ENCODE measurements at places on chromosomes 4 and X.
A peak's percentile ranks its signal among the peaks of the same experiment; 100 is the strongest.

DNA sequence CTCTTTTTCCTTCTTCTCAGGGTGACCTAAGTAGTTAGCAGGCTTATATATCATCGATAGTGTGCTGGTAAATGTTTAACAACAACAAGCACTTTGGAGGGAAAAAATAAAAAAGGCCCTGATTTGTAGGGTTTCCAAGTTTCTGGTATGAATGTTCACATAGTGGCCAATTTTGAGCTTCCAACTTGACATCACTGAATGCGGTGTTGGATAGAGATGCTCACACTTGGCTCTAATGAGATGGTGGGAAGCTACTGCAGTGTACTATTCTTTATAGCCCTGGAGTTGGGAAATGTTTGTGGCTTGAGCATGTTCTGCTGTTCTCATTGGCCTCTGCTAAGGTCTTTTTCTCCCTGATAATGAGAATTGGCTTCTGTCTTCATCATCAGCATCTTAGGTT, 875.3 kb downstream of the PCDH7 start:
- no peak for DNase-seq

DNA sequence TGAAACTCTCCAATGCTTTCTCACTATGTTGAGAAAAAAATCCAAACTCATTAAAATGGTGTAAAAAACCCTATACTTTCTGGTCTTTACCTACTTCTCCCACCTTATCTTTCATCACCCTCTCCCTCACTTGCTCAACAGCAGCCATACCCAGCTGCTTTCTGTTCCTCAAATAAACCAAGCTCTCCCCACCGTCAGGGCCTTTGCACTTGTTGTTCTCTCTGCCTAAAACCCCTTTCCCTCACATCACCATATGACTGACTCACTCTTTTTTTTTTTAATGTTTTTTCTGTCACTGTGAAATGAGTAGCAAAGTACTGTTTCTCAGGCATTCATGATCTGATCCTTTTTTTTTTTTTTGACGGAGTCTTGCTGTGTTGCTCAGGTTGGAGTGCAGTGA, 122.3 kb upstream of the TMEM164 start:
- no peak for DNase-seq

GRCh38 chrX:17535229-17535628, 160.2 kb downstream of the NHS start:
- DNase-seq = peak; percentile 29

- no peak for DNase-seq
These were observed 605.9 kb upstream of the DIPK2B start for GRCh38 chrX:45806410-45807121.

GRCh38 chr4:69731847-69732246, 28.6 kb downstream of the SULT1B1 start:
- DNase-seq = no peak

GRCh38 chr4:164428561-164428960, 325.4 kb upstream of the SMIM31 start:
- no peak for DNase-seq

DNA sequence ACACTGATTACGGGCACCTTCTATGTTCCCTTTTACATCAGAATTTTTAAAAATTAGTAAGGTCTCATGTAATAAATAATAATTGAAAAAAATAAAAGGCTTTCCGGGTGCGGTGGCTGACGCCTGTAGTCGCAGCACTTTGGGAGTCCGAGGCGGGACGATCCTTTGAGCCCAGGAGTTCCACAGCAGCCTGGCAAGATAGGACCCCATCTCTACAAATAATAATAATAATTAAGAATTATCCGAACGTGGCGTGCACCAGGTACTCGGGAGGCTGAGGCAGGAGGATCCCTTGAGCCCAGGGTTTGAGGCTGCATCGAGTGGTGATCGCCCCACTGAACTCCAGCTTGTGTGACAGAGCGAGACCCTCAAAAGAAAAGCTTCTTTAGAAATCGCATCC, 771 bp upstream of the LAMTOR3 start:
- DNase-seq = no peak

DNA sequence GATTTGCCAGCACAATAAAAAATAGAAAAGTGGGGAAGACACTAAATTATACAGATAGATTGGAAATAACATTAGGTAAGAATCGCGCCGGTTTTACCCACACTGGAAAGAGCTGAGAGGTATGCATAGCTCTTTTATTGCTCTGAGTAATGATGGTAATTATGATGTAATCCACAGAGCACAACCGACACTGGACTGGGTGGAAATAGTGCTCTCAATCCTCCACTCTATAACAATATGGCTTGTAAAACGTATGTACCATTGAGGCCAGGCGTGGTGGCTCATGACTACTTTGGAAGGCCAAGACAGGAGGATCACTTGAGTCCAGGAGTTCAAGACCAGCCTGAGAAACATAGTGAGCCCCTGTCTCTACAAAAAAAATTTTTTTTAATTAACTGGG, 104.3 kb upstream of the RAPGEF2 start:
- no peak for DNase-seq

DNA sequence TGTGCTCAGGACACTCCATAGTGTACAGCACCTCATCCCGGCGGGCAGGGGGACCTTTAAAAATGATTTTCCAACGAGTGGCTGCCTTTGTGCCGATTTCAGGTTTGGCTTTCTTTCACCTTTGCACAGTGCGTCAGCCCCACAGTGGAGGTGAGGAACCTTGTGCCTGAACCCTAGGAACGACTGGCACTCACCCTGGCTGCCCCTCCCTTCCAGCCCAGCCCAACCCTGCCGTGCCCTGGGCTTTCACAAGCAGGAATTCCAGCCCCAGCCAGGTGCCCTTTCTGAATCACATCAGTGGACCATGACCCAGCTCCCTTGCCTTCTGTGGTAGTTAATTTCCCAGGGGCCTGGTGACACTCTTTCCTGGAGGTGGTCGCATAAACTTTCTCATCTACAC, 1.3 kb downstream of the TMEM164 start:
- no peak for DNase-seq

GRCh38 chr4:2511645-2512131, 24.8 kb upstream of the FAM193A start:
- no peak for DNase-seq

DNA sequence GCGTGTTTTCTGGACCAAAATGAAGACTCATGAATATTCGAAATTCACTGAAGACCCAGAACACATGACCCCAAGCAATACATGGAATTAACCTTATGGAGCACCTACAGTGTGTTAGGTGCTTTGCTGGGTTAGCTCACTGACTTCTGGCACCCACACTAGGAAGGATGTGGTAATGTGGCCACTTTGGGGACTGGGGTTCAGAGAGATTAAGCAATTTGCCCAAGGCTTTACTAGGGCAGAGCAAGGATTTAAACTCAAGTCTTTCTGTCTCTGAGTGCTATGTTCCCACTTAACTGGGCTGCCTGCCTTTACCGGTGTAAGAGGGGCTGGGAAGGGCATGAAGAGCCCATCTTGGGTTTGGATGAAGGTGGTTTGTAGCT, 162.0 kb upstream of the ATP6AP2 start:
- no peak for DNase-seq

DNA sequence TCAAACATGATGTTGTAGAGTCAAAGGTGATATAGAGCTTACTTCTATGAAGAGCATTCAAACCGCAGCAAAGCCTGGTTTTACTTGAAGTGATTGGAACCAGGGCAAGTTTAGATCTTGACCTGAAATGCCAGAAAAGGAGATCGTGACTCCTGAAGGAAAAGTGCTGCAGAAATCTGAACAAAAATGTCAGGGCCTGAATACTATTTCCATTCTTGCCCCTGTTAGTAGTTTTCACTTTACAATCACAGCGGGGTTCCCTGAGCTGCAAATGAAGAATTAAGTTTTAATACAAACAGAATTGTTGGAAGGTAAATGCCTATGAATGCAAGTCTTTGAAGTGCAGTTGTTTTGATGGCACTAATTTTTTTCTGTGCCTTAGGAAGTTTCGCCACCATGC, 4.1 kb downstream of the SLIT2 start:
- no peak for DNase-seq

- DNase-seq = no peak
These were observed 7.4 kb downstream of the HNRNPH2 start for GRCh38 chrX:101415180-101416145.

- DNase-seq = no peak
These were observed 23.4 kb downstream of the L1CAM start for GRCh38 chrX:153862369-153863250.

GRCh38 chr4:87327136-87327535, 4.5 kb upstream of the HSD17B13 start:
- DNase-seq = no peak

- DNase-seq = no peak
These were observed 11.9 kb upstream of the MAOA start for GRCh38 chrX:43644124-43644701.

DNA sequence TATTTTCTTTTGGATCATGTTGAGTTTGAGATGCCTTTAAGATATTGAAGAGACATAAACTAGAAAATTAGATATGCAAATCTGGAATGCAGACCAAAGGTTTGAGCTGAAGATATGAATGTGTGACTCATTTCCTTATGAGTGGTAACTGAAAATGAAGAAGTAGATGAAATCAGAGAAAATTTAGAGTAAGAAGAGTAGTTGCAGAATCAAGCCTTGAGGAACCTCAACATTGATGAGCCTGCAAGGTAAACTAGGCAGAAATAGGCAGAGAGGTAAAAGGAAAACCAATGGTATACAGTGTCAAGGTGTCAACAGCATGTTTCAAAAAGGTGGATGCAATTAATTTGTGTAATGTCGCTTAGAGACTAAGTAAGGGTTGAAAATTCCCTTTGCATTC, 142.8 kb downstream of the MOSPD2 start:
- no peak for DNase-seq

- DNase-seq = no peak
These were observed 186.3 kb downstream of the SLC7A11 start for GRCh38 chr4:138055890-138056289.

DNA sequence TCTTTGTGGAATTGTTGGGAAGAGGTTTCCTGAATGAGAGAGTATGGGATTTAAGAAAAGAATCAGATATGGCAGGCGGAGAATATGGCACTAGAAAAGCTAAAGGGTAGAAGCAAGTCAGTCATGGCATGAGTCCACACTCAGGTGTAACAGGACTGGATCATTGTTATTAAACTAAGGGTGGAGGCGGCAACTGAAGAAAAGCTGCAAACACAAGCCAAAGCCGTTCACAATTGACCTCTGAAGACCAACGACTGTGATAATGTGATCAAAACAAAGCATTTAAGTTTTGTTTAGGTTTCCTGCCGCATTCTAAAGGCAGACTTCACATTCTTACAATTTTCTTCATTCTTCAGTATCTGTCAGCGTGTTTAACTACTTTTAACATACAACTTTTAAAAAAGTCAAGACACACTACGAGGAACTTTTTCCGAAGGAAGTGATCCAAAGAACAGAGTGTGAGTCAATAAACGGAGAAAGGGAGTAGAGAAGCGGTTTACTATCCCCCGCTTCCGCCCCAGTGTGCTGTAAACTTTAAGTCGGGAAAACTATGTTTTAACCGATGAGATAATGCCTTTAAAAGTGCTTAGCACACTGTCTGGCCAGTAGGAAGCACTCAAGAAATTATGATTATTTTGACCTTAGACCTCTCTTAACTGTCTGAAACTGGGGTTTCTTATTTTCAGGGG, 909 bp upstream of the SLAIN2 start:
- no peak for DNase-seq

- DNase-seq = no peak
These were observed 50.9 kb downstream of the CEP44 start for GRCh38 chr4:174334628-174335027.

DNA sequence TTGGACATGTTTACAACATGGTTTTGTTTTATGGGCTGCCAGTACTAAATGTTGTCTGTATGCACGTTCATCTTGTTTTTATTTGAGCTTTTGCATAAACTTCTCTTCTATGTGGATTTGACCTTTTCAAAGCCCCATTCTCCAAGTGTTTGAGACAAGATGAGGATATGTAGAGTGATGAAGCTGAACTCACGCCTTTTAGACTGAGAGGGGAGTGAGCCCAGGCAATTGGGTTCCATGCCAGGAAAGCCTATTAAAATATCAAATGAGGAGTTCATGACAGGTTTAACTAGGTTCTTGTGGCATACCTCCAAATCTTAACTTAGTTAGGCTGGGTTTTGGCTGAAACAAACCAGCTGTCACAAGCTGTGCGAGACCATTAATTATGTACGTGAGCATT, 170.4 kb upstream of the LDB2 start:
- DNase-seq = no peak

- DNase-seq = no peak
These were observed 62.8 kb downstream of the NUDT10 start for GRCh38 chrX:51395480-51395809.

DNA sequence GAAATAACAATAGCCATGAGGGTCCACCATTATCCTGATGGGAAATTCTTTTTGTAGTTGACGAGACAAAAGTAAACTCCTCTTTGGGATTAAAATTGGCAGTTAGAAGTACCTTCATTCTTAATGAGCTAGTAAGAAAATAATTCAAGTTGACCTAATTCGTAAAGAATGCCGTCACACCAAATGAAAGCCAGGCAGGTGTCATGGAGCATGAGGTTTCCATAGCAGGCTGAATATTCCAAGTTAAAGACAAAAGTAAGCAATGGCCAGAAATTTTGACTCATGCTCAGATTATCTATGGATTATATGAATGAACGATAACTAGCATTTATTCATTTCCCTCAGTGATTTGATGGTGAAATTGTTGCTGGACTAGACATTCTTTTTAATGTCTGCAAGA, 192.2 kb upstream of the FAT1 start:
- DNase-seq = no peak

DNA sequence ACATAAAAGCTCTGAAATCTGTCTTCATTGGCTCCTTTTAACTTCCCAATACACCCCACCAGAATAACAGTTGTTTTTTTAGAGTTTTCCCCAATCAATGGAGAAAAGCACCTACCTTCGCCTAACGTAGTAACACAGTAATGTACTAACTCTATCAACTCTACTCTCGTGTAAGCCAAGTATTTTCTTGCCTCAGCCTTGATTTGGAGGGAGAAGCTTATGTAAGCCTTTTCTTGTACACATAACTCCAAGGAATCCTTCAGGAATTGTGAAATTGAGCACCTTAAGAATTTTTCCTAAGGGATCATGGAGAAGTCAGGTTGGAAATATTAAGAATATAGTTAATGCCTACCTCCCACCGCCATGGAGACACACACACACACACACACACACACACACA, 181.2 kb downstream of the RAPGEF2 start:
- no peak for DNase-seq

DNA sequence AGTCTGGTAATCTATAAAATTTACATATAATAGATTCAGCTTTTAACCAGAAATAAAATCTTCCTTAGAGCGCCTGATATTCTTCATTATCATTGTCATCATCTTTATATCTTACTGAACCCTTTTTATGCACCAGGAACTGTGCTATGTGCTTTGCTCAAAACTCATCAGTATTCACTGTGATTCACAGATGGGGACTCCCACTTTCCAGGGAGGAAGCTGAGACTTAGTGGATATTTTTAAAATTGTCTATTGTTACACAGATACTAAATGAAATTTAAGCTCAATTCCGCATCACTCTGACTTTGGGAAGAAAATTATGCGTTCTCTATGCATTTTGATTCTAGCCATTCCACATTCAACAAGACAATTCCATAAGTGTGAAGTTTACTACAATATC, 34.8 kb upstream of the SULT1E1 start:
- DNase-seq = no peak

DNA sequence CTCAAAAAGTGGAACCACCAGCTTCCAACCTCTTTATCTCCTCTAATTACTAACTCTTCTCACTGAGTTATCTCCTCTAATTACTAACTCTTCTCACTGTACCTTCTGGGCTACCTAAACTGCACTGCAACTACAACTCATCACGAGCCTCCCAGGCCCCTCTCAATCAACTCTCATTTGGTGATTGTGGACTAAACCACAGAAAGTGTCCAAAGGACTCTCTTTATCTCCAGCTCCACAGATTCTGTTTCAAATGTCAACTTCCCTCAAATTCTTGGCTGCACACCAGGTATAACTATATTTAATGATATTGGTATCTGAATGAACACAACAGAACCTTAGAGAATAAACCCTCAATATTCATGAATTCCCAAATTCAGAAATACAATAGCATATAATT, 182.9 kb downstream of the MAML3 start:
- DNase-seq = no peak

All from iPS DF 6.9 (cell line).